ENCODE measurements at places on chromosomes 7 and 10. TPM values are rescaled to one million over a fixed set of nuclear protein-coding genes. Genes with fewer than 3 reads are reported as not detected.

GRCh38 chr10:29737074-29737593 is 102.4 kb upstream of the SVIL start:
- DNase-seq: no peak

DNA sequence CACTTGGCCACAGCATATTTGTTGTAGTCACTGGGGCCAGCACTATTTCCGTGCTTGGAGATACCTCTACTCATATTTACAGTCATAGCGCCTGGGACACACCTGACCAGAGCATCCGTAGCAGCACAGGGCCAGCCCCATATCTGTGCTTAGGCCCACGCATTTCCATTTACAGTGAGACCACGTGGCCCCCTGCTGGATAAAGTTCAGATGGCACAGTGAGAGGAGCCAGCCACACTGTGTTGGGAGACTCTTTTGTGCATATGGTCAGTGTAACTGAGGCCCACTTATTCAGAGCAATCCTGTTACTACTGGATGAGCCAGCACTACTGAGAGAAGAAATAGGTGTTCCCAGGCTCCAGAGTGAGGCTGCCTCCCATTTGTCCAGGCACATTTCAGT is 455.3 kb downstream of the REEP3 start:
- no peak for DNase-seq

Gene TMEM236
- total RNA-seq: 3.0 TPM

GRCh38 chr10:126376956-126377355 is 11.3 kb downstream of the ADAM12 start:
- no peak for DNase-seq

Gene NODAL
- not detected for total RNA-seq

DNA sequence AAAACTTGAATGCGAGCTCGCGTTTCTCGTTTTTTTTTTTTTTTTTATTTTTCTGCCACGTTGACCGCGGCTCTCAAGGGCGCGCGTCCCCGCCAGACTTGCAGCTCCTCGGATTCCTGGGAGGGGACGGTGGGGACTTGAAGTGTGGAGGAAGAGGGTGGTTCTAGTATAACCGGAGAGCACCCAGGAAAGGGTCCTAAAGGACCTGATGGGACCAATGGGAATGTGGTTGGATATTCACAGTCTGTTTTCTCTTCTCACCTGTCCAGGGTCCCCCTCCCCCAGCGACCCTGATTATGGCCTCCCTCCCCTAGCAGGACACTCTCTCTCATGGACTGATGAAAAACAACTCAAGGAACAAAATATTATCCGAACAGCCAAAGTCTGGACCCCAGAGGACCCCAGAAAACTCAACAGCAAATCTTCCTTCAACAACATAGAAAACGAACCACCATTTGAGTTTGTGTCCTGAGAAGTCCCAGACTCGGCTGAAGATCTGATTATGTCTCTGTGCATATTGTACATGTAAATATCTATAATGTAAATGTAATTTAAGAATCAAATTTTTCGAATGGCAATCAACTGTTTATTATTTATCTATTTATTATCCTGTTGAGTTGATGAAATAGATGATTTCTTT is 1.4 kb downstream of the PTF1A start:
- DNase-seq: no peak

Gene TUBAL3
- total RNA-seq: not detected

Gene AKR1C2
- total RNA-seq: 767 TPM

GRCh38 chr10:8498881-8499280 is 444.4 kb downstream of the GATA3 start:
- DNase-seq: no peak

- DNase-seq: no peak
These were observed 54.5 kb upstream of the SLF2 start for GRCh38 chr10:100858261-100858660.

DNA sequence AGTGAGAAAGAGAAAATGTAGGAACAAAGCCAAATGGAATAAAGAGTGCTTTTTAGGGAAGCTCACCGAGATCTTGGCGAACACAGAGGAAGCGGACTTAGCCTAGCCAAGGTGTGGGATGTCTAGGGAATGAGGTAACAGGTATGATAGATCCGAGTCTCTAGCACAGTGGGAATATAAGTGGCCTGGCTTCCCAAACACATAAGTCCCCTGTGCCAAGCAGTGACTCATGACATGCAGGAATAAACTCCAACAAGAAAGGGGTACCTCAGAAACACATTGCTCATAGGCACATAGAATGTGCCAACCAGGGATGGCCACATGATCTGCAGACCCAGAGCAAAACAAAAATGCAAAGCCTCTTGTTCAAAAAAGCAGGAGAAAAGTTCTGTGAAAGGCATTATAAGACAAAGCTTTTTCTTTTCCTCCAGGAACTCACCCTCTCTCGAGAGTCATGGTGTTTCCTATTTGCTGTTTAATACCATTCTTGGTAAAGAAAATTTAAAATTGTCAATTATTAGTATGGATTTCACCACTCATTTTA is 542.5 kb downstream of the GATA3 start:
- DNase-seq: no peak

Gene ADK
- 34.9 TPM for total RNA-seq

DNA sequence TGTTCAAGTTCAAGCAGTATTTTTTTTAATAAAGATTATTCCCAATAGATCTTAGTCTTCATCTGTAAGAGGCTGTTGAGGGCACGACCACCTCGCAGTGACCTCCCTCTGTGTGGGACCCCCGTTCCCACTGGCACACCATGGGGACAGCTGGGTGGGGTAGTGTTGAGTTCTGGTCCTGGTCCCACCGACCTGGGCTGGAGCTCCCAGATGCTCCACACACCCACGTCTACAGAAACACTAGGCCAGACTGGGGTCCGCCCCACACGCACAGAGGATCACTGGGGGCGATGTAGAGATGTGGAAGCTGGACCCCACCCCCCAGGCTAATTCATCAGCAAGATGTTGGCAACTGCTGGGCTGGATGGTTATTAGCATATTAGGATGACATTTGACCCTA is 623.6 kb downstream of the PTPRN2 start:
- peak; percentile 55 for DNase-seq

DNA sequence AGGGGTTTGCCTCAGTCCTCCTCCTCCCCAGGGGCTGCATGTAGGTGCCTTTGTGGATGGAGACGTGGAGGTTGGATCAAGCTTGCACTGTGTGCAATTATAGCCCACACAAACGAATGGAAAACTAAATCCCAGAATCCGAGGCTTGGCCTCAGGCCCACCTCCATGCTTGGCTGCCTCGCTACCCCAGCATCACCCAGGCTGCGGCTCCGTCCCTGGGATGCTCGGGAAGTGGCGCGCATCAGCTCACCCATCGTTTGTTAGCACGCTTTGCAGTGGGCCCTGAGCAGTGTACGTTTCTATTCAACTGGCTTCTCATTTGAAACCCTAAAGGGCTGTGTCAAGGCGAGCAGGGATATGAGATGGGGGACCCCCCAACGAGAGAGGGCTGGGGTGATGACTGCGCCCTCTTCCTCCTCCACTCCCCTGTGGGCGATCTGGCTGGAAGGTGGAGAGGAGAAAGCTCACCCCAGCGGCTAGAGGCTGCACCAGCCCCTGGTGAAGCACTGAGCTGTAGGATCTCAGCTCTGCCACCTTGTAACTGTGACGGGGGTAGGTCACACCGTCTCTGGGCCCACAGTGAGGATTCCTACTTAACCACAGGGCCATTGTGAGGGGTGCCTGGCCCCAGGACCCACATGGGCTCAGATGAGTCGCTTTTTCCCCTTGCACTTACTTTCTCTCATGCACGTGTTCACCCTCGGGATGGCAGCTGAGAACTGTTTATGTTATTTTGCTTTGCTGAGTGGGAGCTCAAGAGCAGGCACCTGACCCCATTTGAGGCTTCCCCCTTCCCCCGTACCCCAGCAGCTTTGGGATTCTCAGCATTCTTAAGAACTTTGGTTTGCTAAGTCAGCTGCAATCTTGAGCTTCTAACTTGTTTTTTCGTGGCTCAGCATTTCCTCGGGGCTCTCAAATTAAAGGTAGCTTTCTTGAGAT is 12.7 kb upstream of the BTBD16 start:
- DNase-seq: peak; percentile 67

Gene FBXO24
- total RNA-seq: not detected

DNA sequence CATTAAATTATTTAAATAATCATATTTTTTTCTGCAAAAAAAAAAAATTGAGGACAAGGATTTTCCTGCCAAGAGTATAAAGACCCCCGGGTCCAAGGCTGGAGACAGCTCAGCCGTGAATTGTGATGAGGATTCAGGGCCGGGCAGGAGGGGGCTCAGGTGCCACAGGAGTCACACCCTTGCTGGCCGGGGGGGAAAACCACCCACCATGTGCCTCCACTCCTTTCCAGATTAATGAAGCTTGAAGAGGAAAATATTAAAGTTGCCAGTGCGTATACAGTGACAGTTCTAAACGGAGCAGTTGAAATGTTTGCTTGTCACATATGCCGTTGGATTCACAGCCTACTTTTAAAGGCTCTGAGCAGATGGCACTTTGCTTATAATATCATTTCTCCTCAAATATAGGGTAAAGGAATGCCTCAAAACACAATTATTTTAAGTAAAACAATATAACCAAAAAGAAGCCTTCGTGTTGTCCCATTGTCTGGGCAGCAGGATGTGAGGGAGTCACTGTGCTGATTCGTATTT is 49.6 kb downstream of the ADARB2 start:
- DNase-seq: no peak

DNA sequence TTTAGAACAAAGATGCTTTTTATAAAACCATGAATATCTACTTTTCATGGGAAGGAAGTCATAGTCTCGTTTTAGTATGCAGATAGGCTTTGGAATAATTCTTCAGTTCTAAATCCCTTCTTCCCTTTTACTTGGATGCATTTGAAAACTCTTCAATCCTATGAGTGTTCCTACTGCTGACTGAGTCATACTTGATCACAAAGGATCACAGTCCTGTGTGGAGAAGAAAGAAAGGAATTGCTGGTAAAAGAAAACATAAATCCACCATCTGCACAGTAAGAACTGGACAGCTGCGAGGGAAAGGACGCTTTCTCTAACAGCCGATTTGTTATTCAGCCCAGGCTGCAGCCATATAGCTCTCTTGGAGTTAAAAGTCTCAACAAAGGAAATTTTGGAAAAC is 209.9 kb downstream of the SEMA3E start:
- DNase-seq: no peak

DNA sequence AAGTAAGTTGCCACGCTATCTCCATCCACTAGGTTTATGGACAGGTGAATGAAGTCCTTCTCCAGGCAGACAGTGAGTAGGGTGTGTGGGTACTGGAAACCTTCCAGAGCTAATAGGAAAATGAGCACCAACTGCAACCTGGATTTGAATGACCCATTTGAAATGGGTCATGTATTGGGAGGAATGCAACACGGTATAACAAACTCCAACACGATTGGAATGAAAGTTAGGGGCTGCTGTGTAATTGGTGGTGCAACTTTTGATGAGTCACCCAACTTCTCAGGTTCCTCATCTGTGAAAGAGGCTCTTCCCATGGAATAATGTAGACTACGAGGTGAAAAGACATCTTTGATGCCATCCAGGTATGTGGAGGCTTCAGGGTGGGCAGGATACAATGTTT is 241.4 kb upstream of the PODXL start:
- DNase-seq: no peak

- no peak for DNase-seq
These were observed 113.3 kb upstream of the AFAP1L2 start for GRCh38 chr10:114517368-114518250.

GRCh38 chr7:131355917-131356777 is 28.5 kb downstream of the MKLN1 start:
- no peak for DNase-seq

DNA sequence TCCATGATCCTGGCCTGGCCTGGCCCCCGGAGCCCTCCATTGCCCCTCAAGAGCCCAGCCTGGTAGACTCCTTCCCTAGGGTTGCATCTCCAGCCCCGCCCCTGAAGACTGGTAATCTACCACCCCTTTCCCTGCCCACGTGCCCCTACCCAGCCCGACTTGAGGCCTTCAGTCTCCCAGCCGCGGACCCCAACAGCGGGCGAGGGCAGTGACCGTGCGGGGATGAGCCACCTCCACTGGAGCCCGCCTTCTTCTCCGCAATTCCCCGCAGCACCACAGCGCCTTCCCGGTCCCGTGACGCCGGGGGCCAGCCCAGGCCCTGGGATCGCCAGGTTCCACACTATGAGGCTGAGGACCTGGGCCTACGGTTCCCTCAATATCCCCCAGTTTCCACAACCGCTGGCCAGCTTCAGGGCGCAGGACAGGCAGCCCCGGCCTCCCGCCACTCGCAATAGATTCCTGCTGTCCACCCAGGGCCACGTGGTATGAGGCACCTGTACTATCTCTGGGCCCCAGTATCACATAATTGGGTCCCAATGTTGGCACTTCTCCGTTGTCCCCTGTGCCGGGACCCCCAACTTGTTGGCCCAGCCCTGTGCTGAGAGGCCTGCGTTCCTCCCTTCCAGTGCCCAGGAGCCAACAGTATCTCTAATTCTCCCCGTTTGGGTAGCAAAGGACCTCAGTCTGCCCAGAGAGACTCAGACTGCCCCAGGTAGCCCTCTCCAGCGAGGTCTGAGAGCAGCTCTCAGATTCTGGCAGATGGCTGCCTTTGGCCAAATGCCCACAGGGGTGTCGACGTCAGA is 1.1 kb upstream of the GPRIN2 start:
- DNase-seq: peak; percentile 91

GRCh38 chr7:28808796-28809533 is 149.2 kb downstream of the TRIL start:
- no peak for DNase-seq

GRCh38 chr10:100980711-100981110 is 6.6 kb downstream of the MRPL43 start:
- peak; percentile 68 for DNase-seq

- DNase-seq: no peak
These were observed 34.2 kb downstream of the ADRB1 start for GRCh38 chr10:114077815-114078219.

Gene STEAP2
- 29.9 TPM for total RNA-seq

Gene FBH1
- total RNA-seq: 80.4 TPM

DNA sequence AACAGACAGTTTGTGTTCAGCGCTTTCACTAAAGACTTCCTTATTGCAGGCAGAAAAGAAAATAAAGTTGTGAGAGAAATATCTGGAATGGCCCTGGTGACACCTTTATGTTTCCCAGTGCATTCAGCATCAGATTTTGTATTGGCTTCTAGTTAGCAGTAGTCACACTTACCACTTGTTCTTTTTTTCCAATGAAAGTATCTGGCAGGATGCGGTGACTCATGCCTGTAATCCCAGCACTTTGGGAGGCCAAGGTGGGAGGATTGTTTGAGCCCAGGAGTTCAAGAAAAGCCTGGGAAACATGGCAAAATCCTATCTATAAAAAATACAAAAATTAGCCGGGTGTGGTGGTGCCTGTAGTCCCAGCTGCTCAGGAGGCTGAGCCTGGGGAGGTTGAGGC is 649.6 kb downstream of the LRMDA start:
- no peak for DNase-seq

DNA sequence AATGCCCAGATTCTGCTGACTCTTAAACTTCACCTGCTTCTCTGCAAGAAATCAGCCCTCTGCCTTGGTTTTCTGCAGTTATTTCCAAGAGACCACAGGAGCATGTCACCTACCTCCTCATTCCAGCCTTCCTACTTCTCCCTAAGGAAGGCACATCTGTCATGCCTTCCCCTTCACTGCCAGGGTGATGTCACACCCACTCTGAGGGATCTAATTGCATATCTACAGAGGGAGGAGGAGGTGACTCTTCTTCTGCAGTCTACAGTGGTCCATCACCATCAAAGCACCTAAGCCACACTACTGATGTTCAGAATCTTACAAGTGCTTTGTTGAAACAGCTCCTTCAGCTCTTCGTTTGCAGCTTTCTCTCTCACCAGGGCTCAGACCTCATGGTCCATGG is 275.5 kb downstream of the FGFR2 start:
- DNase-seq: no peak

Measured in mesenteric fat pad (tissue), 1 donor.